ENCODE measurements at places on chromosomes 7 and 10.

DNA sequence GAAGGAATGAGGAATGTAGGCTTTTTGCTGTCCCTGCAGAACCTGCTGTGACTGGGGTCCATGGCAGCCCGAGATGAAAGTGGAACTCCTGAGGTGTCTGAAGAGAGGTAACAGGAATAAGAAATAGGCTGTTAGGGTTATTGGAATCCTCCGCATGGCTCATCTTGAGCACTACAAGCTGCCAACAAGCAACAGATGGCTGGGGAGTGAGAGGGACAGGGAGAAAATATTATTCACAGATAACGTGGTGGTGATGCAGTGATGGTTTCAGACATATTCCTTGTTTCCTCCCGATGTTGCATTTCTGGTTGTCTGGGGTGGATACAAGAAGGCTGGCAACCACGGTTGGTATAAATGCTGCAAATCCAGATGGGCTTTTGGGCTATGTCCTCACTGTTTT, 46.1 kb downstream of the AP3M1 start:
- no peak for DNase-seq

DNA sequence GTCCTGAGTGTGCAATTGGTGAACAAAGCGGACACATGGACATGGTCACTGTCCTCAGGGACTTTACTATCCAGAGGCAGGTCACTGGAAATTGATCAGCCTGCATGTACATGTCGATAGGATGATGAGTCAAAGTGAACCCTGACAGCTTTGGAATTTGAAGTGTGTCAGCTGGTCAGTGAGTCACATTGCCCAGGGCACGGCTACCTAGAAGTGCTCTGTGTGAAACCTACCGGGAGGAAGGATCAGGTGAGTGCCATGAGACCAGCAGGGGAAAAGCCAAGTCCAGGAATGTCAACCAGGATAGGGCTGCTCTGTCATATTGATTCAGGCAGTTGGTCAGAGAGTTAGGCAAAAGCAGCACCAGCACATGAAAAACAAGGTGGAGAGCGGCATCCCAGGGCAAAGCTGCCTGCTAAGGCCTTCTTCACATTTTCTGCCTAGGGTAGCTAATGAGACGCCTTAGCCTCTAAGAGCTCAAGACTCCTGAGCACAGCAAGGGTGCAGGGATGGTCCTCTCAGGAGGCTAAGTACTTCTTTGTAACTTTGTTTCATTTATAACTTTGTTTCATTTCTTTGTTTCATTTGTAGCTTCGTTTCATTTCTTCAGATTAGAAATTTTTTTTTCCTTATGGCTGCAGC, 19.4 kb upstream of the PDCD4 start:
- no peak for DNase-seq

- no peak for DNase-seq
Measured at GRCh38 chr7:13312307-13312706, 624.9 kb downstream of the ARL4A start.

GRCh38 chr7:15723841-15724240, 37.4 kb upstream of the MEOX2 start:
- no peak for DNase-seq

- no peak for DNase-seq
Measured at GRCh38 chr10:45058580-45058979, 57.9 kb downstream of the ZNF22 start.

GRCh38 chr7:63030061-63030460, 968.6 kb upstream of the ZNF722 start:
- DNase-seq: no peak

DNA sequence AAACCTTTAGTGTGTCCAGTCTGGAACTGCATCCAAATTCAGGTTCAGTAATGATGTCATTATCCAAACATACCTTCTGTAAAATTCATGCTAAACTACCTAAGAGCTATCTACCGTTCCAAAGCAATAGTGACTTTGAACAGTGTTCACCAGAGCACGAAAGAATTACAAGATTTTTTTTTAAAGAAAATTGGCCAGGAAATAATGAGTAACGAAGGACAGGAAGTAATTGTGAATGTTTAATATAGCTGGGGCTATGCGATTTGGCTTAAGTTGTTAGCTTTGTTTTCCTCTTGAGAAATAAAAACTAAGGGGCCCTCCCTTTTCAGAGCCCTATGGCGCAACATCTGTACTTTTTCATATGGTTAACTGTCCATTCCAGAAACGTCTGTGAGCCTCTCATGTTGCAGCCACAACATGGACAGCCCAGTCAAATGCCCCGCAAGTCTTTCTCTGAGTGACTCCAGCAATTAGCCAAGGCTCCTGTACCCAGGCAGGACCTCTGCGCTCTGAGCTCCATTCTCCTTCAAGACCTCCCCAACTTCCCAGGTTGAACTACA, 694 bp upstream of the FAS start:
- DNase-seq: no peak

DNA sequence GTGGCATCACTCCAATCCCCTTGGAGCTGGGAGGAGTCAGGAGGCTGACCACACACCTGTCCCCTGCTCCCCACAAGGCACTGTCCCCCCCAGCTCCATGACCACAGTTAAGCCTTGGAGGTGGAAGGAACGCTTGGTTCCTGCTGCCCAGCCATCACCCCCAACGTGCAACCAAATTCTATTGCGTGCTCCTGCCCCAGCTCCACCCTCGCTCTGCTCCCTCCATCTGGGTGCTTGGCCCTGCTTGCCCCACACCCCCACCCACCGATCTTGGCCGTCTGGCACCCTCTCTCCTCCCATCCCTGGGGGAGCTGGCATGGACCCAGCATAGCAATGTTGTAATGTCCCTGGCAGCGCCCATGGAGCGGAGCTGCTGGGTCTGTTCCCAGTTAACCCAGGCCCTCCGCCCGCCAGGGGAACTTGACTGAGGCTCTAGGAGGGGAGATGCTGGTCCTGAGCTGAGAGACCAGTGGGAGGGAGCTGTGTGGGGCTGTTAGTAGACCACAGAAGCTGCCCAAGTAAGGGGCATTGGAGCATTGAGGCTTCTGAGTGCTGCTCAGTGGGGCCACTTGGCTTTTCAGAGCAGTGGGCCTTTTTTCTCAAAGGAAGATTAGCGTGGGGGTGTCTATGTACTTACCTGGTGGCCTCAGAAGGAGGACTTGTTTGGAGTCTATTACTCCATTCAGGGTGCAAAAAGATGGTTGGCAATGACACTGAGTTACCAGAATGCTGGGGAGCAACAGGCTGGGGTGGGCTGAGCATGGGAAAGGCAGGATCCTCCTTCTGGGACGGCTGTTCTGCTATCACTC, 1.1 kb downstream of the EPHB6 start:
- no peak for DNase-seq

- peak; percentile 1 for DNase-seq
Measured at GRCh38 chr7:152145853-152146466, 120.5 kb downstream of the GALNT11 start.

DNA sequence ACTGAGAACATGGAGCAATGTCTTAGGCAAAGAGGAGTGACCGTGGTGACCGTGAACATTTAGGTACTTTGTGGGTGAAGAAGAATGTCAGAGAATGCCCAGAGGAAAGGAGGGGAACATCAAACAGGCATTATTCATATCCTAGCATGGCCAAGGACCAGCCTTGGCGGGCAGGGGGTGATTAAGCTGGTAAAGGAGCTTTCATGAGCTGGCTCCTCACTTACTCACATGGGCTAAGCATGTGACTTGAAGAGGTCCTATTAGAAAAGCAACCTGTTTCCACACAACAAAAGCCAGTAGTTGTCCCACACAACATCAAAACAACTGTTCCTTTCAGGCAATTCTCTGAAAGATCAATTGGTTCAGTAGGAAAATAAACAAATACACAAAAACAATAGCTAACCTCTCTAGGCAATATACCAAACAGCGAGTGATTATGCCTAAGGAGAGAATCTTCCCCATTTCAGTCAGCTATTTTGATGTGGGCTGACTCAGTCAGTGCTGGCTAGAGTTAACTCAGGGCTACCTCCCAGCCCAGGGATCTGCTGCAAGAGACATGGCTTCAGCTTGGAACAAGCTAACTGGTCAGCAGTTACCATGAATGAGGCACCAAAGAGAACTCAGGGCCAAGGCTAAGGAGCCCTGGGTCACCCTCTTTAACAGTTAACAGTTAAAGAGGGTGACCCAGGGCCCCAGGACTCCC, 283.5 kb downstream of the ARHGAP12 start:
- no peak for DNase-seq

- no peak for DNase-seq
Measured at GRCh38 chr7:105177026-105177425, 163.0 kb downstream of the KMT2E start.

DNA sequence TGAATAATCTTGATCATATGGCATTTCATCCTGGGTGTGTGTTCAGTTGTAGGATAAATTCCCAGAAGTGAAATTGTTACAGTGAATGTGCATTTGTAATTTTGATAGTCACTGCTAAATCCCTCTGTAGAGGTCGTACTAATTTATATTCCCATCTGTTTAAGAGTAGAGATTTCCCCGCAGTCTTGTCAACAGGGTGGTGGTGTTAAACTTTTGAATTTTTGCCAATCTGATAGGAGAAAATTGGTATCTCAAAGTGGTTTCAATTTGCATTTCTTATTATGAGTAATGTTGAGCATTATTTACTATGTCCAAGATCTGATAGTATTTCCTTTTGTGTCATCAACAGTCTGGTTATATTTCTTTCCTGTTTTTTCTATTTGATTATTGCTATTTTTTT, 101.7 kb downstream of the AUTS2 start:
- no peak for DNase-seq

GRCh38 chr7:135414850-135415439, 95.0 kb downstream of the CNOT4 start:
- no peak for DNase-seq

DNA sequence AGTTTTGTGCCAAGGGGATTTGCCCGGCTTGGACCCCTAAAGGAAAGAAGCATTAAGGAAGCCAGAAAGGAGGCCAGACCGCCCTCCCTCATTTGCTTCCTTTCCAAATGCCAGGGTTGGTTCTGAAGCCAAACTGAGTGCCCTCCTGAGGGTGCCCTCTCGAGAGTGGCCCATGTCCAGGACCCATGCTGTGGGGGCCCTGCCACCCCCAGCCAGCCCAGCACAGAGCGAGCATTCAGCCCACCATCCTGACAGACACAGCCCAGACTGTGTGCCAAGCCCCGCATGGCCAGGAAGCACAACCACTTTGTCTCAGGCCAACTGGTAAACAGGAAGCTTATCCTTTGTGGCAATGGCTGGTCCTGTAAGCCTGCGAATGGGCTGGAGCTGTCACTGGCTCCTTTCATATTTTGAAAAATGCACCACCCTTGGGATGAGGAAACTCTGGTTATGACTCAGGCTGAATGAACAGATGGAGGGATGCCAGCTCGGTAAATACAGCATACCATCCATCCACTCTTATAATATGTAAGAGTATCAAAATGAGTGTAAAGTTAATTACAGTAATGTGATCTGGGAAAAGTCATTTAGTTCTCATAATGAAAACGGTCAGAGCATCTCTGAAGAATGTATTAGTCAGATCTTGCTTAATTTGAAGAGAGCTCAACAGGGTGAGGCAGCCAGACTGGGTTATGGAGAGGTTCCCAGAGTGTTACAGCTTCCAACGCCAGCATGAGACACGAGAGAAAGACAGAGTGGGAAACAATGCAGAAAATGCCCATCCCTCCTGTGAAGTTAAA, 65.0 kb downstream of the STK17A start:
- DNase-seq: peak; percentile 79

GRCh38 chr10:61091531-61091930, 147.5 kb upstream of the RHOBTB1 start:
- no peak for DNase-seq

- DNase-seq: no peak
Measured at GRCh38 chr10:49498425-49498824, 40.5 kb downstream of the ERCC6 start.

DNA sequence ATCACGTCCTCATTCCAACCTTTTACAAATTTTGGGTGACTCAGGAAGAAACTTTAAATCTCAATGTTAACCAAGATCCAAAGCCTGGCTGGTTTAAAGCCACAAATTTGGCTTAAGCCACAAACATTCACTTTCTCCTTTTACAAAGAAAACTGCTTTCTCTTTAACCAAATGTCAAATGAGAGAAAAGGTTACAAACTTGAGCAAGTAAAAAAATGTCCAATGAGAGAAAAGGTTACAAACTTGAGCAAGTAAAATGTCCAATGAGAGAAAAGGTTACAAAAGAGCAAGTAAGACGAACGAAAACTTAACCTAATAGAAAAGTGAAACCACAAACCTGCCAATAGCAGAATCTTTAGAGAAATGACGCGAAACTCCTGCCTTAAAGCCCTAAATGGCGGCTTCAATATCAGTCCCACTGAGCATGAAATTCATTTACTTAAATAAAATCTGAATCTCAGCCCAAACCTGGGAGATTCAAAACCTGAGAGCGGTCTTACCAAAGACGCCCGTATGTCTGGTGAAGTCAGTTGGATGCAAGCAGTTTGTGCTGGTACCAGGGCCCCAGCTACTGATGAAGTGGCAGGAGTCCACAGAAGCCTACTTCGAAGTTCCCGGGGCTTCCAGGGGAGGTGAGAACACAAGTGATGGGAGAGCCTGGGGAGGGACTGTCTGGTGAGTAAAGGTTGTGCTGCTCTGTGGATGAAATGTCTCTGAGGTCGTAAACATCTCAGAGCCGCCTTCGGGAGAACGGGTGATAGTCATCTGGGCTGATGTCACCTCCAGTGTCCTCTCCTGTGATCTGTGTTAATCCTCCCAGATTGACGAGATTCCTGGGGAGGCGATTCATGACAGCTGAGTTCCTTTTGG, 74.6 kb downstream of the PAXIP1 start:
- no peak for DNase-seq

GRCh38 chr7:82704121-82704520, 260.5 kb upstream of the CACNA2D1 start:
- no peak for DNase-seq

GRCh38 chr10:51117053-51117660, 42.9 kb downstream of the PRKG1 start:
- no peak for DNase-seq

DNA sequence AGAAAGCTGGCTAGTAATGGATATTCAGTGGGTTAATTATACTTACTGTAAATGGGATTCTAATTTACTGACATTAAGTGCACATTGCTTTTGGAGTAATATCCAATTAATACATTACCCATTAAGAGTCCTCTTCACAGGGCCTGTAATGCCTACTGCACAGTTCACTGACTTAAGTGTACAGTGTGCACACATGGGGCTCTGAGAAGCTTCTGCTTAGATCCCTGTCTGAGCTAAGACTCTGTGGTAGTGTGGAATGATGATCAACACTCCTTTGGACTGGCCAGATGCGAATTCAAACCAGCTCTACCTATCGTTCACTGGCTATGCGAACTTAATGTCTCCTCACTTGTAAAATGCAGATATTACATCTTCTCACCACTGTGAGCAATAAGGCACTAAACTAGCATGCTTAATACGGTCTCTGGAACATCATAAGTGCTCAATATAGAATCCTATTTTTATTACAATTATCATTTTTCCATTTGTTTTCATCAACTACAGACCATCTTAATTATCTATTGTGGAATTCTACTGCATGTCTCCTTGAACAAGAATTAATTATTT, 53.8 kb upstream of the SEC61G start:
- no peak for DNase-seq

DNA sequence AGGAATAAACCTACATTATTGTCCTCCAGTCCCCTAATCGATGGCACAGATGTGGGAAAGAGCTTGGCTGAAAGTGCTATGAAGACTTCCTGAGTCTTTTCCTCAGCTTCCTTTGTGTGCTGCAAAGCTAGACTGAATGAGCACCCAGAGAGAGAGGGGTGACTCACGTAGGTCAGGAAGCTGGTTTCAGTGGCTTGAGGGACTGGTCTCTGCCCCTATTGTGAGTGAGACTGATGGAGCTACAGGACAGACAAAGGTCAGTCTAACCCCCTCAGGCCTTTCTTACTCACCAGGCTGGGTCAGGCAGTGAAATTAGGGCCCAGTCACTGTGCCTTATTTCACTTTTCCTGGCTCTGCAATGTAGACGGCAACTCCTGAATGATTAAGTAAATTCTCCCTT, 171.1 kb upstream of the GRB10 start:
- no peak for DNase-seq
